NCI-H1048 (cell line): ENCODE measurements at places on chromosomes 1 and 21.

DNA sequence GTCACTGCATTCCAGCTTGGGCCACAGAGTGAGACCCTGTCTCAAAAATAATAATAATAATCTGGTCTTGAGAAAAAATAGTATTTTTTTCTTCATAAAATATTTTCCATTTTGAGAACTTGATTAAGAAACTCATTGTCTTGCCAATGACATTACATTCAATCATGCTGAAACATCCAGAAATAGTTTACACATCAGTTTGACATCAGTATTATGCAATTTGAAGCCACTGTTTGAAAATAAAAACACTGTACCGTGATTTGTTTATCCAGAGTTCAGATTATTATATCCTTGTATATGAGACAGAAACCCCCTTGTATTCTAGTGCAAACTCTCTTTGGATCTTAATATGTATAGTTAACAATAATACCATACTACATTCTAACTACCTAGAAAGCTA, 6.9 kb downstream of the FMO2 start:
- DNase-seq, result no peak

GRCh38 chr1:70945251-70945650, 102.4 kb downstream of the PTGER3 start:
- DNase-seq, result no peak

- no peak for DNase-seq
Measured at GRCh38 chr1:30315185-30315960, 408.0 kb downstream of the MATN1 start.

GRCh38 chr21:32001390-32001789, 128.6 kb downstream of the HUNK start:
- no peak for DNase-seq

DNA sequence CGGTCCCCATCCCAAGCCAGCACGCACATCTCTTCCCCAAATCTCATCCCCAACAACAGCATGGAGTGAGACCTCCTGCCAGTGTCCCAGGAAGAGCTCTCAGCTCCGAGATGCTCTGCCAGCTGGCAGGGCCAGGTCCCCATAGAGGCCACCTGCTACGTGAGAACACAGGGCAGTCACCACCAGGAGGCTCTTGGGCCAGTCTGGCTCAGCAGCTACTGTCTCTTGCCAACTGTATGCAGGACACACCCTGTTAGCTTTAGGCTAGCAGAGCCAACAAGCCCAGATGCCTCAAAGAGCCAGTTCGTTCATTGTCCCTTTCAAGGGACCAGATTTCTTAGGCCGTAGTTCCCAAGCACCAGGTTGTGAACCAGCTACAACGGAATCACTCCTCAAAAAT, 36.9 kb downstream of the FBXO2 start:
- DNase-seq, result no peak

DNA sequence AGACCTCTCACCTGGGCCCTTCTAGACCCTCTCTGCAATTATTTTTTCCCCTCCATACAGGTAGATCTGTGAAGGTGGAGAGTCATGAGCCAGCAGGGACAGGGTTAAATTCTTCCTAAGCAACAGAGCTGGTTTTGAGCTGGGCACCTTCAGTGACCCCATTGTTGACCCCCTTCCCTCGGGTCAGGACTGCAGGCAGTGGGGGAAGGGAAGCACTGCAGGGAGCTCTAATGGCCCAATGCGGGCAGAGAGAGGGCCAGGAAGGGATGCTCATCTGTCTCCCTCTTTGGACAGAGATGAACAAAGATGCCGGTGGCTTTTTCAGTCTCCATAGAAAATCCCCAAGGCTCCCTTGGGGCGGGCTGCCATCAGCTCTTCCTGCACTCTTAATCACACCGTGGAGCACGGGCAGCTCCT, 21.4 kb downstream of the SOX13 start:
- no peak for DNase-seq
